NCI-H2171 treated with DMSO at 0.1 percent for 48 hours (cell line): ENCODE measurements at places on chromosomes 4 and X.
A peak's percentile ranks its signal among the peaks of the same experiment; 100 is the strongest.

GRCh38 chr4:99710681-99711345 lies 53.2 kb upstream of the C4orf54 start:
- DNase-seq = no peak

DNA sequence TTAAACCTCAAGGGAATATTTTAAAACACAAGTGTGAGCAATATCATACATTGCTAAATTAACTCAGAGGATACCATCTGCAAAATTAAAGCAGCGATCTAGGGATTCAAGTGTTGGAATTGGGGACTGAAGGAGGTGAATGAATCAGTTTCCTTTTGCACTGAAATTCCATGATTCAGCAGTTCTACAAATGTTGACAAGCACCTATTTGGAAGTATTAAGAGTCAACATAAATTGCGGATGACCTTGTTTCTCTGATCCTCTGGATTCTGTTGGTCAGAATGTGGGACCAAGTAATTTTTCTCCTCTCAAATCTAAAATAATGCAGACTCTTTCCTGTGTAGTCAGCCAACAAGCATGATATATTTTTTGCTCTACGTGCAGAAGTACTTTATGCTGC lies 78.8 kb downstream of the LDB2 start:
- no peak for DNase-seq

DNA sequence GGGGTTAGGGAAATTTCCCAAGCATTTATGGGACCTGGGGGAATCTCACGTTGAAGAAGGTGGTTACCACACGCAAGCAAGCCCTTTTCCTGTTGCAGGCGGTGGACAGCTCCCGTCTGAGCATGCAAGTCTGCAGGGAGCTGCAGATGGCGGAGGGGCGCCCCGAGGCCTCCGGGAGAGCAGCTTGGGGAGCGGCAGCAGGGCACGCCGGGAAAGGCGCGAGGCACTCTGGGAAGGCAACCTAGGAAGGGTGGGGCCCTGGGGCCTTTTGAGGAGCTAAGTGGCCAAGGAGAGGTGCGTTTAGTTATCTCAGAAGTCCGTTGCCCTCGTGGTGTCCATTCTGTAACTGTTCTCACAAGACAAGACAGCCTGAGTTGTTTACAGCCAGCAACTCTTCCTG lies 57.0 kb upstream of the SLC25A4 start:
- peak; percentile 2 for DNase-seq

DNA sequence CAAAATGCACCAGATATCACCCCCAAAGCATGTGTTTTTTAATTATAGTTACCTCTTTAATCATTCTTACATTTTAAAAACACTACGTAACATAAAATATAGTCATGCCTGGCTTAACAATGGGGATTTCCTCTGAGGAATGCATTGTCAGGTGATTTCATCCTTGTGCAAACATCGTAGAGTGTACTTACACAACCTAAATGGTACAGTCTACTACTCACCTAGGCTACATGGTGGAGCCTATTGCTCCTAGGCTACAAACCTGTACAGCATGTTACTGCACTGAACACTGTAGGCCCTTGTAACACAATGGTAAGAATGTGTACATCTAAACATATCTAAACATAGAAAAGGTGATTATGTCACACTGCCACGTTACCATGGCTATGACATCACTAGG lies 208.6 kb downstream of the SPOCK3 start:
- no peak for DNase-seq

GRCh38 chr4:8097721-8098345 lies 60.8 kb downstream of the ABLIM2 start:
- no peak for DNase-seq

DNA sequence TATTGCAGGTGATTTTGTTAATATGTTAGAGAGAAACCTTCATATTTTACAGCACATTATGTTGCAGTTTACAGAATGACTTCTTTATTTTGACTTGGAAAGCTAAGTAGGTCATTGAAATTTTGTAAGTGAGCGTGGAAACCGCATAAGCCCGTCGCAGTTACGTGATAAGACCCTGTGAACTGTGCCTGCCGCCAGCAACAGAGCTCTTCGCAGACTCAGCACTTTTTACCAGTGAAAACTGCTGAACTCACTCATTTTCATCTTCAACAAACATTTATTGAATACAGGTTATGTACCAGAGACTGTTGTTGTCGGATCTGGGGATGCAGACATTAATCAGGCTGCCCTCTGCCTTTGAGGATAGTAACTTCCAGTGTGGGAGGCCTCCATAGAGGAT lies 355.7 kb downstream of the HS3ST1 start:
- no peak for DNase-seq

GRCh38 chrX:136221851-136222513 lies 29.2 kb downstream of the MAP7D3 start:
- DNase-seq = no peak

GRCh38 chrX:19566359-19567222 lies 51.3 kb upstream of the MAP3K15 start:
- DNase-seq = peak; percentile 4

GRCh38 chr4:151143162-151143561 lies 43.7 kb downstream of the RPS3A start:
- DNase-seq = no peak

DNA sequence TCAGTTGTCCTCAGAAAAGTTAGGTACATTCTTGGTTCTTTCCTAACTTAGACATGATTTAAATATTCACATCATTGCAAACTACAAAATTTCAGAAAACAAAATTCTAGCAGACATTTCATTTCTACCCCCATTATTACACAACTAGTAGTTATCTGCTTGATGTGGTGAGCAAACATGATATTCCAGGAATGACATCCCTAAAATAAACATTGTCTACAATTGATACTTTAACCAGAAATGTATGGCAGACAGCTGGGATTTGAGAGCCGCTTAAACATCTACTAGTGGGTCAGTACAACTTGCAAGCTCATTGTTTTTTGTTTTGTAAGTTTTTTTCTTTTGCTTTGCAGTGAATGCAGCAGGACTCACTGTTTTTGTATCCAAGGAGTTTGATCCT lies 32.1 kb upstream of the AMBN start:
- no peak for DNase-seq

GRCh38 chr4:111671756-111672155 lies 473.5 kb upstream of the FAM241A start:
- no peak for DNase-seq

- DNase-seq = no peak
Observed at GRCh38 chr4:8379281-8379680, 61.2 kb downstream of the ACOX3 start.

- DNase-seq = no peak
Observed at GRCh38 chr4:95118497-95118896, 360.7 kb downstream of the BMPR1B start.

DNA sequence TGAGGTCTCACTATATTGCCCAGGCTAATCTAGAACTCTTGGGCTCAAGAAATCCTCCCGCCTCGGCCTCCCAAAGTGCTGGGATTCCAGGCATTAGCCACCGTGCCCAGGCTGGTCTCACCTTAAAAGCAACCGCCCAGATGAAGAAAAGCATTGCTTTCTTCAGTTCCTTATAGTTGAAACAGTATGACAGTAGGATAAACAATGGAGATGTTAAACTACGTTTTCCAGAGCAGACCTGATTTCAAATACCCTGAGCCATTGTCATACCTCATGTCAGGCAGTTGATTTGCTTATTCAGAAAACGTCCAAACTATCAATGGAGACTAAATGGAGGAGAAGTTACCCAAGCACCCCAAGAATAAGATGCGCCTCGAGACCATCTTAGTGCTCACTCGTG lies 26.3 kb upstream of the TMEM131L start:
- no peak for DNase-seq

GRCh38 chr4:121484633-121485032 lies 103.8 kb upstream of the QRFPR start:
- DNase-seq = no peak

- DNase-seq = no peak
Observed at GRCh38 chr4:95429416-95429815, 119.4 kb downstream of the UNC5C start.

DNA sequence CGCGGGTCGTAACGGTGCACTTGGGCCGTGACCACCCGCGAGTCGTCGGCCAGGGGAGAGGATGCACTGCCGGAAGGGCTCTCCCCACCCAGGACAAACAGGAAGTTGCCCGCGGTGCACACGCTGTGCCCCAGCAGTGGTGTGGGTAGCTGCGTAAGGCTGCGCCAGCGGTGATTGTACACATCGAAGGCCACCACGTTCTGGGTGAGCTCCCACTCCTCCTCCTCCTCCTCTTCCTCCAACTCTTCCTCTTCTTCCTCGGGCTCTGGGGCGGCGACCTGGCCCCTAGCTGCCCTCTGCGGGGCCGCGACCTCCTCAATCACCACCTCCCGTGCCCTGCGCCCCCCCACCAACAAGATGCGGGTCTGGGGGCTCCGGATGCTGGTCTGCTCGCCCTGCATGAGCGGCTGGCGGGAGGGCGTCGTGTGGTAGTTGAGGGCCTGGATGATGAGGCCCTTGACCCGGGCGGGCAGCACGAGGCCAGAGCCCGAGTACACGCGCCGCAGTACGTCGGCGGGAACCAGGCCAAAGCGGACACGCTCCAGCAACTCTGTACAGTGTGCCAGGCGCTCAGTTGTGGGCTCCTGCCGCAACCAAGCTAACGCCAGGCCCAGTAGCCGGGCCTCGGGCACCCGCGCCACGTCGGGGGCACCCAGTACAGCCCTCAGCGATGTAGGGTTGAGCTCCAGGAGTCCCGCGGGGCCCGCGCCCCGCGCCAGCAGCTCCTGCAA lies 1.4 kb downstream of the KLHL34 start:
- DNase-seq = no peak

DNA sequence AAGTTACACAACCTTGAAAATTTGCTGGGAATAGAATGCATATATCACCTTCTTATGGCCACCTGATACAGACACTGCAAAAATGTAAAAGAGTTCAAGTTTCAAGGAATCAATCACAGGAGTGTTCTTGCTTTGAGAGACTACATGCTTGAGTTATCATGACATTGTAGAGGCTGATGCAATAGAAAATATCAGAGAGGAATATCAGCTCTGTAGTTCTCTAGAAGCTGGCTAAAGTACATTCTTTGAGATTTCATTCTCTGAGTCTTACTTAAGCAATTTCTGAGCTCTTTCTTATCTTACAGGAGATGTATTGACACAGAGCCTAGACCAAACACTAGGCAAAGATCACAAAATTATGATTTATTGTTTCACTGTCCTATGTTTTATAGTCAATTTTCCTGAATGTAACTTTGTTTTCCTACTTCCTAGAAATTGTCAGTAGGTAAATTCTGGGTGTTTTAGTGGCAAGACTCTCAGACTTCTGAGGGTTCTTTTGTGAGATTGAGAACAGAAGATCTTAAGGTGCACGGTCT lies 152.1 kb upstream of the HPGD start:
- no peak for DNase-seq

DNA sequence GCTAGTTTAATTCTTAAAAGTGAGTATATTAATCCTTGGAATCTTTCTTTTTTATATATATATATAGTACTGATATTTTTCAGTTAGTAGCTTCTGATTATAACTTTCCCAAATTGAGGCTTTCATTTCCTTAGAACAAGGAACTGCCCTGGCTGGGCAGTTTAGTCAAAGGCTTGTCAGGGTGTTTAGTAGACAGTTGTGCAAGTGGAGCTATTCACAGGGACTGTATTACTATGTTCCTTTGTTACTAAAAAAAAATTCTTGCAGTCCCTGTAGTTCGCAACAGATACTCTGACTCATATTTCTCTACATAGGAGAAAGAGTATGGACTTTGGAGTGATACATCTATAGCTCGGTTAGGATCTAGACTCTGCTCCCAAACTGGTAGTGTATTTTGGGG lies 20.8 kb downstream of the USO1 start:
- DNase-seq = no peak

GRCh38 chrX:9611436-9612145 lies 146.7 kb downstream of the TBL1X start:
- DNase-seq = no peak

DNA sequence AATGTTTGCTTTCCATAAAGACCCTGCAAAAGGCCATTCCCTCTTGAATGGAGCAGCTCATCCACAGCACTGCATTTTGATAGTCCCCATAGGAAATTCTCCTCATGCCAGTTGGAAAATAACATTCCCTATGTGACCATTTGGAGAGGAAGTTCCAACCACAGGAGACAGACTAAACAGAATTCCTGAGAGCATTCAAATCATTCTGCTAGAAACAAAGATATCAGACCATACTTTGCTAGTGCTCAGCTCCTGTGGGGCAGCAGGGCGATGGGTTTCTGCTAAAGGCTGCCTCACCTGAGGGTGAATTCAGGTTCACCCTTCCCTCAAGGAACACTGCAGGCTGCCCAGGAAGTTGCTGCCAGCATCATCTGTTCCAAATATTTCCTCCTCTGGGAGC lies 58.8 kb downstream of the LNX1 start:
- no peak for DNase-seq

GRCh38 chrX:102154900-102155805 lies 624 bp downstream of the BEX5 start:
- peak; percentile 9 for DNase-seq

DNA sequence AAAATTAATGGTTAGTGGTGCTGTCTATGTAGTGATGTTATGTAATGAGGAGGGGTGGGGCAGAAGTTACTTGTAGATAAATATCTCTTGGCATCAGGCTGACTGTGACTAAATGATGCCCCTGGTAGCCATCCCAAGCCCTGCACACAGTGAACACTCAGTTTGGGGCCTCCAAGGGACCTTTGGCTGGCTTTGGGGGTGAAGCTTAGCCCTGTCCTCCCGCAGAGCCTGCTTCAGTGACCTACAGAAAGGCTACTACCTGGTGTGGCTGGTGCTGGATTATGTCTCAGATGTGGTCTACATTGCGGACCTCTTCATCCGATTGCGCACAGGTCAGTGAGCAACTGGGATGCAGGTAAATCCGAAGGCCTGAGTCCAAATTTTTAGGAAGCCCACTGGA lies 7.8 kb downstream of the CNGA2 start:
- no peak for DNase-seq

DNA sequence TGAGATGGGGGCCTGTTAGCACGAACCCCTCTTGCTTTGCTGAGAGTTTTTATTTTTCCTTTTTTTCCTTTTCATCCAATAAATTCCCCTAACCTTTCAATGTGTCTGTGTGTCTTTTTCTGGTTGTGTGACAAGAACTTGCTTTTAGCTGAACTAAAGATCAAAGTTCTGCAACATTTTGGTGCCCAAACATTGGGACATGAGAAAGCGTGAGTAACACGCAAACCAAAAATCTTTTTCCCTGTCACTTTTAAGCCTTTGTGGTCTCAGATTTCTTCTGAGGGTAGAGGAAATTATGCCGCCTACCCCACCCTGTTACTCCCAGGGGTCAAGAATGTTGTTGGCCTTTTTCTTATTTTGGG lies 141.8 kb upstream of the CPXCR1 start:
- no peak for DNase-seq

DNA sequence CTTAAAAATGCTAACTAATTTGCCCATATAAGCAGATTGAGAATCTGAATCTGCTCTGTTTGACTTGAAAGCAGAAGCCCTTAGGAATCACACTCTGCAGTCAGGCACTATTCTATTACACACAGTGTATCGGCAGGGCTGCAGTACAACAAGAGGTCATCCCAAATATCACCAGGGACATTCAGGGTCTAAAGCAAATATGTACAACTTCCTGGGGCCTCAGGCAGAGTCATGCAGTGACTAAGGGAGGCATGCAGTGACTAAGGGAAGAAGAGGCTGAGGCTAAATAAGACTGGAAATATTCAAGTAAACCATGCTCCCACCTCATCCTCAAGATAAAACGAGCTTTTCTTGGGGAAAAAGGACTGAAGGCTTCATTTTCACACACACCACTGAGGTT lies 20.9 kb downstream of the MAPK10 start:
- DNase-seq = no peak

GRCh38 chr4:78960926-78961325 lies 21.7 kb upstream of the PAQR3 start:
- DNase-seq = no peak
